Chondrocyte (in vitro differentiated cells): ENCODE measurements at places on chromosomes 3 and 15. TPM values are rescaled to one million over a fixed set of nuclear protein-coding genes. Genes with fewer than 3 reads are reported as not detected.

DNA sequence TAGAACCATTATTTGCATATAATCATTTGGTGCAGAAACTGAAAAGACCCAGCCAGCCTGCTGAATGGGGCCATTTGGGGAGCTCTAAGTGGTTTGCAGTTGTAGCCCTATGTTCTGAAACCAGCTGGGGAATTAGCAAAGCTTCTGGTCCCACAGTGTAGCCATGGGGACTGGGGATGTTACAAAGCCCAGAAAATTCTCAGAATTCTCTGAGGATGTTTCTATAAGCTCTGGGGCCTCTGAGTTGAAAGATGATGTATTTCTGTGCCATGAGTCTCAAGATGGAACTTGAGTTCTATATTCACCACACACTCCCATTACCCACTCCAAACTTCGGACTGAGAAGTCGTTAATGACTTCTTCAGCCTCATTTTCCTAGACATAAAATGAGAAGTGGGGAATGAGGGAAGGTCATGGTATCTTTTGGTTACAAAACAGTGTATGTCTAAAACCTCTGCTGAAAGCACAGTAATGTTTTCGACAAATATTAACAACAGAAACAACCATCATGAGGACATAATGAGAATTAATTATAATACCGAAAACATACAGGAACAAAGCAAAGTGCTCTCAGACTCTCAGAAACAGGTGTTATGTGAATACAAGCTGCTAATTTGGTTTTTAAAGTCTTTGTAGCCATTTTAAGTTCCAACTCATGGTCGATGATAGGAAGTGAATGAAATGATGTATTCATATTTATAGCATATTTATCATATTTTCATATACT lies 89.4 kb downstream of the RFTN1 start:
- H3K4me1 ChIP-seq, result peaks cover 31% of the 10 kb centered on the region
- no peak for DNase-seq
- no peak overlapping the region for H3K27ac ChIP-seq
- H3K4me3 ChIP-seq, result no peak overlapping the region
- no peaks in the 10 kb centered on the region for H3K27me3 ChIP-seq

Gene IL1RAP
- total RNA-seq, result 30.4 to 41.6 TPM (median 37.1 TPM) in 3 replicates

Gene P2RY1
- 0.05 to 0.10 TPM in 2 of 3 replicates, not detected in the other for total RNA-seq

DNA sequence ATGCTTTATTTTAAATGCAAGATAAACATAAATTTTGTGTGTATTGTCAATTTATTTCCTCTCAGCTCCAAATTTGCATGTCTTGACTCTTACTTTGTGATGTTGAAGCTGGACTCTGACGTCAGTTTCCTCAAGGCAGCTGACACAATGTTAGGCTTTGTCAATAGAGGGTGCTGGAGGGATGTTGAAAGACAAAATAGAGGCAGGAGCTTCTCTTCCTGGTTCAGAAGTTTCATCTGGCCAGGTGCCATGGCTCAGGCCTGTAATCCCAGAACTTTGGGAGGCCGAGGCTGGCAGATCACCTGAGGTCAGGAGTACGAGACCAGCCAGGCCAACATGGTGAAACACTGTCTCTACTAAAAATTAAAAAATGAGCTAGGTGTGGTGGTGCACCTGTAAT lies 408.6 kb downstream of the GBE1 start:
- no peak for DNase-seq
- H3K27ac ChIP-seq, result no peak overlapping the region
- H3K27me3 ChIP-seq, result no peaks in the 10 kb centered on the region
- H3K36me3 ChIP-seq, result no peaks in the 10 kb centered on the region

Gene LOXL1
- total RNA-seq, result 428 to 446 TPM (median 444 TPM) in 3 replicates

DNA sequence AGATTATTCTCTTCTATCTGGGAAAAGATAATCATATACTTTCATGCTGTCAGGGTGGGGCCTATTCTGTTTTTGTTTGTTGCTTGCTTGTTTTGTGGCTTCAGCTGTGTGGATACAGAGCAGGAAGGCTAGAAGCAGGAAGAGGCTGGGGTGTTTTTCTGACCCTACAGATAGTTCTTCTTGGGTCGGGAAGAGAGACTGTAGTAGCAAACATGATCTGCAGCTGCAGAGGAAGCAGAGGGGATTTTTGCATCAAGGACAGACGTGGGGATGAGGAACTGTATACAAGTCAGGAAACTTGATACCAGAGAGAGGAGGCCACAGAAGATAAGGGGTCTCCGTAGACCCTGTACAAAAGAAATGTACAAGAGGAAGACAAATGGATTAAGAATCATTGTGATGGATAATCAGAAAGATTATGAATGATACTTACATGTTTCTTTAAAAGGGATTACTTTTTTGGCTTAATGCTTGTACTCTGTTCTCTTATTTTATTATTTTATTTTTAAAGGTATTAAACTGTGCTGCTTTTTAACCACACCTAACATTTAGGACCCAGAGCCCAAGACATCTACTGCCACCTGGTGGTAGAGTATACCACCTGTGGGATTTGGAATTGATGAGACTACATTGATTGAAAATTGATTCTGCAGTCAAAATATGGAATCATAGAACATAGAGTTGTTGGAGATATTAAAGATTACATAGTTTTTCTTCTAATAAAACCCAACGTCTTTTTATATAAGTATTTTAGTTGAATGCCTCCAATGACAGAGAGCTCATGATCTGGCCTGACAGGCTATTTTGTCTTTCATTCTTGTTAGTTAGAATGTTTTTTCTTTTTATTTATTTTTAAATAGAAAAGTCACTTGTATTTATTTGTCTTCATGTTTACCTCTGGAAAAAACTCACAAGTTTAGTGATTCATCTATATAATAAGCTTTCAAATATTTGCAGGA lies 87.3 kb upstream of the ROPN1 start:
- H3K4me1 ChIP-seq, result peaks cover 16% of the 10 kb centered on the region
- no peak overlapping the region for H3K4me3 ChIP-seq
- H3K27me3 ChIP-seq, result no peaks in the 10 kb centered on the region
- H3K36me3 ChIP-seq, result no peaks in the 10 kb centered on the region
- no peak overlapping the region for H3K27ac ChIP-seq

DNA sequence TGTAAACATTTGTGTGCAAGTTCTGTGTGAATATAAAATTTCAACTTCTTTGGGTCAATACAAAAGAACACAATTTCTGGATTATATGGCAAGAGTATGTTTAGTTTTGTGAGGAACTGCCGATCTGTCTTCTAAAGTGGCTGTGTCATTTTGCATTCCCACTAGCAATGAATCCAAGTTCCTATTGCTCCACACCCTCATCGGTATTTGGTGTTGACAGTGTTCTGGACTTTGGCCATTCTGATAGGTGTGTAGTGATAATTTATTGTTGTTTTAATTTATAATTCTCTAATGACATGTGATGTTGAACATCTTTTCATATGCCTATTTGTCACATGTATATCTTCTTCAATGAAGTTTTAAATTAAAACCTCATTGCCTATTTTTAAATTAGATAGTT lies 58.2 kb upstream of the TMC3 start:
- H3K36me3 ChIP-seq, result peaks cover 4% of the 10 kb centered on the region
- no peak overlapping the region for H3K27ac ChIP-seq
- no peak overlapping the region for H3K4me3 ChIP-seq
- H3K4me1 ChIP-seq, result no peaks in the 10 kb centered on the region
- no peak for DNase-seq

DNA sequence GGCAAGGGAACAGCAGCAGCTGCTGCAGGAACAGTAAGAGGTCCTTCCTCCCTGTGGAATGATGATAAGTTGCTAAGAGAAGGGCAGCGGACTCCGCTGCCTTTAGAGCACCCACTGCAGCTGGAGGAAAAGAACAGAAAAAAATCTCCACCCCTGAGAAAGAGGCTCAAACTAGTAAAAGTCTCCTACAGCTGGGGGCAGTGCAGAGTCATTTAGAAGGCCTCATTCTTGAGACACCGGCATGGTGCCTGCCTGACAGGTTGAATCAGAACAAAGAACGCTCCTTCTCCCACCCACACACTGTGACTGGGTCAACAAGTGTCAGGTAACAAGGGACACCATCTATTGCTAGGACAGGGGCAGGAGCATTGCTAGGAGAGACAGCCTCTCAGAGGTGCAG lies 188.4 kb downstream of the ABHD5 start:
- H3K36me3 ChIP-seq, result no peaks in the 10 kb centered on the region
- no peak overlapping the region for H3K27ac ChIP-seq
- H3K27me3 ChIP-seq, result no peaks in the 10 kb centered on the region
- DNase-seq, result no peak

- no peaks in the 10 kb centered on the region for H3K36me3 ChIP-seq
- no peaks in the 10 kb centered on the region for H3K4me1 ChIP-seq
- no peak overlapping the region for H3K27ac ChIP-seq
- peaks cover 14% of the 10 kb centered on the region for H3K27me3 ChIP-seq
Observed at GRCh38 chr3:166957121-166957520, 423.0 kb downstream of the ZBBX start.

Gene OXNAD1
- 6.4 to 8.1 TPM (median 6.7 TPM) in 3 replicates for total RNA-seq

DNA sequence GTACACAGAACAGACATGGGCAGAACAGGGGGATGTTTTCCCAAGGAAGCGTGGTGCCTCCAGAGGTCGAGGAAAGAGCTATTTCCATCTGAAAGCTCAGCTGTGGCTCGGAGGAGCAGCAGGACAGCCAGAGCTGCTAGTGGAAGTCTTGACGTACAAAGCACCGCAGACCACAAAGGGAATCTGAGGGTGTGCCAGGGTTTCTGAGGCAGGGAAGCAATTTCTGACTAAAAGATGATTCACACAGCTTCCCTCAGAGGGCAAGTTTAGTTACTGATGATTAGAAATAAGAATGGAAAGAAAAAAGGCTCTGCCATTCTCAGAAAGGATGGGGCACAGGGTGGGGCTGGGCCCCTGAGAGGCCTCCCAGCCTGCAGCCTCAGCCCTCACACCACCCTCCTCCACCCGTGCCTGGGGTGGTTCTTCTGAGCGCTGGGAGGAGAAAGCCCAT lies 45.8 kb upstream of the SEC13 start:
- H3K4me1 ChIP-seq, result peaks cover 21% of the 10 kb centered on the region

GRCh38 chr3:64392001-64392400 lies 166.7 kb upstream of the PRICKLE2 start:
- peaks cover 52% of the 10 kb centered on the region for H3K4me1 ChIP-seq
- H3K27me3 ChIP-seq, result no peaks in the 10 kb centered on the region
- H3K27ac ChIP-seq, result peak overlapping the region; percentile 62
- no peaks in the 10 kb centered on the region for H3K36me3 ChIP-seq

Gene TRAIP
- total RNA-seq, result 2.3 to 5.9 TPM (median 2.7 TPM) in 3 replicates

Gene SYNM
- 13.2 to 23.4 TPM (median 22.1 TPM) in 3 replicates for total RNA-seq

Gene TRIM42
- total RNA-seq, result not detected in 3 replicates

GRCh38 chr15:65072027-65072426 lies 4.2 kb upstream of the RASL12 start:
- DNase-seq, result no peak
- H3K4me3 ChIP-seq, result no peak overlapping the region
- no peaks in the 10 kb centered on the region for H3K36me3 ChIP-seq
- H3K27me3 ChIP-seq, result peaks cover 2% of the 10 kb centered on the region

DNA sequence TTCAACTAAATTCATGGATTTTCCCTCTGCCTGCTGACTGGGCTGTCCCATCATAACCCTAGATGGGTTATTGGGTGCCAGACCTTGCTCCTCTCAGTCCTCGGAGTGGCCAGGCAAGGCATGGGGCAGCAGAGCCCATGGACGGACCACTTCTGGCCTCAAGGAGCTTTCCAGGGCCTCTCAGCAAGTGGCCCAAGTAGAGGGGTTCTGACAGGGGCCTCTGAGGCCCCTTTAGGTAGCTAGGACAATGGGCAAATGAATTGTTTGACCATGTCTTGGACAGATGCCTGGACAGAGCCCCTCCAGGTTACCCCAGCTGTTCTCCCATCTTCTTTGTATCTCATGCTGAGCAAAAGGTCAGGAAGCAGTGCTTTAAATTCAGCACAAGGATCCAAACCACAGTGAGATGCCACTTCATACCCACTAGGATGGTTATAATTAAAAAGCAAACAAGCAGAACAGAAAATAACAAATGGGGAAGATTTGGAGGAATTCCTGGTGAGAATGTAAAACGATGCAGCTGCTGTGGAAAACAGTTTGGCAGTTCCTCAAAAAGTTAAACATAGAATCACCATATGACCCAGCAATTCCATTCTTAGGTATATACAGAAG lies 61.6 kb downstream of the SPSB4 start:
- H3K4me1 ChIP-seq, result peaks cover 8% of the 10 kb centered on the region
- H3K27me3 ChIP-seq, result no peaks in the 10 kb centered on the region
- no peak overlapping the region for H3K4me3 ChIP-seq
- no peak for DNase-seq
- H3K36me3 ChIP-seq, result no peaks in the 10 kb centered on the region
- H3K27ac ChIP-seq, result no peak overlapping the region

- no peaks in the 10 kb centered on the region for H3K27me3 ChIP-seq
- H3K4me3 ChIP-seq, result peak within 1 kb of the TSS; percentile 92
- H3K4me1 ChIP-seq, result peaks cover 17% of the 10 kb centered on the region
- H3K36me3 ChIP-seq, result peaks cover 3% of the 10 kb centered on the region
Observed at GRCh38 chr3:156826144-156826895, at the start of gene LEKR1. Gene LEKR1, plus strand, starts transcription at chr3:156826353. Its CDS starts 2,977 bp downstream, at chr3:156829330.

Gene HCLS1
- total RNA-seq, result 0.44 to 1.4 TPM (median 0.82 TPM) in 3 replicates

GRCh38 chr3:161388855-161389254 lies 17.5 kb upstream of the SPTSSB start:
- no peaks in the 10 kb centered on the region for H3K4me1 ChIP-seq
- H3K27me3 ChIP-seq, result peaks cover 36% of the 10 kb centered on the region
- H3K4me3 ChIP-seq, result no peak overlapping the region
- H3K27ac ChIP-seq, result no peak overlapping the region

Gene TMEM207
- not detected in 3 replicates for total RNA-seq

DNA sequence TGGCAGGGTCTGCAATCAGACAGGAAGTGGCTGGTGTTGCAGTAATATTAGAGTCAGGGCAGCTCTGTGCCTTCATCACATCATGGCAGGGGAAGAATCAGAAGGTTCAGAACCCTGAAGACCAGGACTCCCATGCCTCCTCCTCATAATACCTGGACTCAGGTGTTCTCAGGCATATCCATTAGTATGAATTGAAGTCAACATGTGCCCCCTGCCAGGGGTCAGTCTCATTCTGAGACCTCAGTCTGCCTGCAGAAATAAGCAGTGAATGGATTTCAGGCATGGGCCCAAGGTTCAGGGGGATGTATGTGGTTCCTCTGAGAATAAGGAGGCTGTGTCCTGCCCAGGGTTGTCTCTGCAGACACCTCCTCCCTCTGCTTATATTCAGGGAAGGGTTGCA lies 74.2 kb downstream of the SPSB4 start:
- H3K4me1 ChIP-seq, result peaks cover 5% of the 10 kb centered on the region
- H3K4me3 ChIP-seq, result no peak overlapping the region
- H3K27me3 ChIP-seq, result no peaks in the 10 kb centered on the region

- no peak for DNase-seq
- H3K27ac ChIP-seq, result no peak overlapping the region
- no peaks in the 10 kb centered on the region for H3K27me3 ChIP-seq
- H3K36me3 ChIP-seq, result peaks cover 2% of the 10 kb centered on the region
Observed at GRCh38 chr15:101018450-101018849, 99.3 kb downstream of the LRRK1 start.

Gene TFG
- total RNA-seq, result 148 to 162 TPM (median 149 TPM) in 3 replicates

DNA sequence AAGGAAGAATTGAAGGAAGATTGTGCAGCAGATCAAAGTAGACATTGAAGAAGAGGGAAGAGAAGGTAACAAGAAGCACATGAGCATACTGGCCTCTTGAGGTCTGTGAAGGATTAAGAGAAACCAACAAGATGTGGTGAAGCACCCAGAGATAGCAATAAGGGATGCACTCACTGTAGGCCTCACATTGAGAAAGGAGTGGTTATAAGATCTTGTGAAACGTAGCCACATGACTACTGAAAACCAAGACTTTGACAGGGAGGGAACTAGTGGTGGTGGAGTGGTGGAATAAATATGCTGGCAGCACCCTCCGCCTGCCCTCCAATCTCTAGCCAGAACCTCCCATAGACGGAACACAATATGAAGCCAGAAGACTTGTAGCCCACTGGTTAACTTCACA lies 651.2 kb downstream of the DIPK2A start:
- no peak overlapping the region for H3K4me3 ChIP-seq
- no peak overlapping the region for H3K27ac ChIP-seq
- peaks cover 3% of the 10 kb centered on the region for H3K27me3 ChIP-seq
- H3K4me1 ChIP-seq, result no peaks in the 10 kb centered on the region
- H3K36me3 ChIP-seq, result peaks cover 7% of the 10 kb centered on the region
